ENCODE measurements at places on chromosomes 3 and 15.

GRCh38 chr3:24480497-24480896 lies 14.2 kb downstream of the THRB start:
- DNase-seq = no peak

DNA sequence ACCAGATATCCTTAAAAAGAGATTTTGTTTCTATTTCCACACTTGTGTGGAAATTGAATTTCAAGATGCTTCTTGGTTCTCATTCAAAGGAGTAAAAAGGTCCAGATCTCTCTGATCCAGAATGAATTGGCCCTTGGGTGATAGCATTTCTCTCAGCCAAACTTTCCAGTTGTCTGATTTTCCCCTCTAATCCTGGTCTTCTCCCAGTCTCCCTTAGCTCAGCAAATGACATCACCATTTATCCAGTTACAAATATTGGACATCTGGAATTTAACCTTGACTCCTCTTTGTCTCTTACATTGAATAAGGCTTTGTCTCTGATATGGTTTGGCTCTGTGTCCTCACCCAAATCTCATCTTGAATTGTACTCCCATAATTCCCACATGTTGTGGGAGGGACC lies 10.2 kb upstream of the FGF7 start:
- no peak for DNase-seq

GRCh38 chr3:45198264-45199260 lies 27.5 kb downstream of the TMEM158 start:
- no peak for DNase-seq

- DNase-seq = no peak
Observed at GRCh38 chr15:101500865-101501551, 11.5 kb upstream of the PCSK6 start.

GRCh38 chr3:125143982-125144652 lies 68.4 kb downstream of the SLC12A8 start:
- no peak for DNase-seq

DNA sequence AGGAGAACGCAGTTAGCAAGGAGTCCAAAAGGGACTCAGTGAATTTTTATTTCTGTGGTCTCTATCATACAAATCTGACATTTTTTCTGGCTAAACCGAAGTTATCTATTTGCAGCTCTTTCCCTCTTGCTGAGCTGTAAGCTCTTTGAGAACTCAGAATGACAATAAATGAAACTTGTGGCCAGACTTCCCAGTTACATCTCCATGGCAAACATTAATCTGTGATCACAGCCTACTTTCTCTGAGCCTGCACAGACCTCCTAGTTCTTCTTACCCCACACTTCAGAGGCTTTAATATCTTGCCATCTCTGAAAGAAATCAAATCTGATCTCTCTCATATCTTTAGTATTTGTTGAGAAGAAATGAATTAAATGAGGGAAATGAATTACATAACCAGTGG lies 58.0 kb downstream of the PLD1 start:
- no peak for DNase-seq

DNA sequence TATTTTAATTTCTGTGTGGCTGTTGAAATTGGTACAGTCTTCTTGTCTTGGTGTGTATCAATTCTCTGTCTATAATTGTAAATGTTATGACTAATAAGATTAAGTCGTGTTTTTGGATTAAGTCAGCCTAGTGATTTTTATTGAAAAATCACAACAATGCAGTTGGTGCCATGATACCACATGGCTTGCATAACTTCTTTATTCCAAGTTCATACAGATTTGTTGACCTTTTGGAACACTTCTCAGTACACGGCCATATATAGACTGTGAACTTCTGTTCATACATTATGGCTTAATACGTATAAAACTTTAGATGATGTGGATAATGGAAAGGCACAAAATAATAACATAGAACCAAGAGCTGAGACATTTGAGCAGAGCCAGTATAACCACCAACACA lies 121.2 kb upstream of the NAALADL2 start:
- no peak for DNase-seq

- DNase-seq = no peak
Observed at GRCh38 chr15:74604983-74605794, 10.4 kb upstream of the CLK3 start.

DNA sequence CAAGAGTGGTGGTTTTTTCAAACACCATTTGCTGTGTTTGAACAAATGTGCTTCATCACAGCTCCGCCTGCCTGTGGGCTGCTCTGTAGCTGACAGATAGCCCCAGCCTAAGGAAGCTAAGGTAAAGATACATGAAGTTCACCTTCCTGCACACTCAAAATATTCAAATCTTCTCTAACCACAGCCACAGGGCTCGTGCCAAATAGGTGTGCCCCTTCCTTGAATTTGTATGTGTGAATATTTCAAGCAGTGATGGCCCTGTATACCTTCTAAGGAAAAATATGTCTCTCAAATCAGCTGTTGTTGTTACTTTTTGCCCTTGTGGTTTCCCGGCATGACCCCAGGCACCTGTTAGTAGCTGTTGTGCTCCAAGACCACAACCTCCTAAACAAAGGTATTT lies 92.8 kb downstream of the CCNL1 start:
- DNase-seq = no peak

DNA sequence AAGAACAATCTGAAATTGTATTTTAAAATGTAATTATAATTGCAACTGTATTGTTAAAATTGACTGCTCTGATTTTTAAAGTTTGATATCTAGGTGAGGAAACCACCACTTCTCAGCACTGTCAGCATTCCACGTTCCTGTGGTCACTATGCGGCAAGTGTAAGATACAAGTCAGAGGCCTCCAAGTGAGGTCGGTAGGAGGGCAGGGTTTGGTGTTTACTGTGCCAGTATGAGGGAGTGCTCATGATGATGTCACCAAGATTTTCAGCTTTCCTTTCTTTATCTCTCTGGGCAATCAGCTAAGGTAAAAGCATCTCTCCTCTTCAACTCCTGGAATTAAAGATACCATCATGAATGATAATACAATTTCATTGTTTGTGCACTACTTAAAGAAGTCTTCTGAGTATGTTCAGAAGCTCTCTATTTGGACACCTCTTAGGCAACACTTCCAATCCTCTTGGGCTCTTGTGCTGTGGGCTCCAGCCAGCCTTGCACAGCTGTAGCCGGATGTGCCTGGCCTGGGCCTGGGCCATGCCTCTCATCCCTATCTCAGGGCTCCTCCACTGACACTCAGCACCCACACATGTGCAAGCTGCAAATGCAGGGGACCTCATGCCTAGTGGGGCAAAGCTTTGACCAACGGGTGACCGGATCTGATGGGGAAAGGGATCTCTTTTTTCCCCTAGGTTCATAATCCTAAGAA lies 42.9 kb downstream of the CCR3 start:
- DNase-seq = no peak
